ENCODE measurements at places on chromosomes 3 and 15.

GRCh38 chr3:197828-198491, 1.4 kb downstream of the CHL1 start:
- DNase-seq: no peak

DNA sequence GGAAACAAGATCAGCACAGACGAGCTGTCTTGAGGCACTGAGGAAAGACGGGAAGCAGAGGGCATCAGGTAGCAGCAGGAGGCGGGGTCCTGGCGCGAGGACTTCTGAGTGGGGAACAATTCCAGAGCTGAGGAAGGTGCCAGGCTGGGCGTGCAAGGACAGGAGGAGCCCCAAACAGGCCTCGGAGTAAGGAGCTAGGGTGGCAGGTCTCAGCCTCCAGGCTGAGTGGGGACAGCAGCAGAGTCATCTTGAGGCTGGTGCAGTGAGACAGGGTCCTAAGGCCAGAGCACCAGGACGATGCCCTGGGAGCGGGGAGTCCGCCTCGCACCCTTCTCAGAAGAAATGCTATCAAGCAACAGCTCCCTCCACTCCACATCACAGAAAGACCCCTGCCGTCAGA, 78.4 kb downstream of the PCSK6 start:
- DNase-seq: no peak

GRCh38 chr3:44098656-44099415, 142.8 kb upstream of the TOPAZ1 start:
- no peak for DNase-seq

DNA sequence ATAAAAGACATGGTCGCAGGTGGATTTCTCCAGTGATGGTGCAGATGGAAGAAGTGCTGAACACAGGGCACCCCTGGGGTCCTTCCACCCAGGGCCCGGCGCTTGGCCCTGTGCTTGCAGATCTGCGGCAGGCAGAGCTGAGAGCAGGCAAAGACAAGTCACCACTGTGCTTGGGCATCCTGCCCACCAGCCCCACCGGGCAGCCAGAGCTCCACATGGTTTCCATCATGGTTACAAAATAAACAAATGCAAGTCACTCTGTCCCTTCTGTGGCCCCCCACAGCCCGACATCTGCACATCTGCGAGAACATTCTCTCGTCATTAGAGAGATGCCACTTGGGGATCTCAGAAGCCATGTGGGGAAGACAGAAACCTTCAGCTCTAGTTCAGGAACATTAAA, 37.6 kb upstream of the SFMBT1 start:
- DNase-seq: no peak

- no peak for DNase-seq
Measured at GRCh38 chr3:99933971-99934750, 116.5 kb downstream of the CMSS1 start.

GRCh38 chr15:34714476-34715121, 40.2 kb downstream of the GJD2 start:
- no peak for DNase-seq

DNA sequence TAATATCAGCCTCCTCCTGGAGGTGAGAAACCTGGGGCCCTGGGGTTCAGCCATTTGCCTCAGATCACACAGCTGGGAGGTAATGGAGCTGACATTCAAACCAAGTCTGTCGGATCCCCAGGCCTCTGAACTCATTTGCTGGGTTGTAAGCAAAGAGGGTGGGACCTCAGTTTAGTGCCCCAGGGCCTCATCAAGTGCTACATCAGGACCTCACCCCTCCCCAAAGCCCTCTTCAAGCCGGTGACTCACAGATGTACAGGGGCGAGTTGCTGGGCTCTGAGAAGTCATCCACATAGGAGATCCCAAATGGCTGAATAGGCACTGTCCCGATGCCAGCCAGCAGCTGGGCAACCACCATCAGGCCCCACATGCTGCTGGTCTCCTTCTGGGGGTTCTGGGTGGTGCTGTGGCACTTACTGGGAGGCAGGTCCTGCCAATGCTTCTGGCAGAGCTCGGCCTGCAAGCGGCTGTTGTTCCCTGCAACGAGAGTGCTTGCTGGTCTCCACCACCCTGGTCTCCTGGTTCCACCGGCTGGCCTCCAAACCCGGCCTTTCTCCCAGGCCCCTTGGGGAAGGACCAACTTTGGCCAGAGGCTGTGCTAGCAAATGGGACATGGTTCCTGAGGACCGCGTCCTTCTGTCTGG, 59.2 kb upstream of the RAB6B start:
- no peak for DNase-seq

GRCh38 chr15:92807971-92808571, 92.1 kb upstream of the CHD2 start:
- peak; percentile 82 for DNase-seq

DNA sequence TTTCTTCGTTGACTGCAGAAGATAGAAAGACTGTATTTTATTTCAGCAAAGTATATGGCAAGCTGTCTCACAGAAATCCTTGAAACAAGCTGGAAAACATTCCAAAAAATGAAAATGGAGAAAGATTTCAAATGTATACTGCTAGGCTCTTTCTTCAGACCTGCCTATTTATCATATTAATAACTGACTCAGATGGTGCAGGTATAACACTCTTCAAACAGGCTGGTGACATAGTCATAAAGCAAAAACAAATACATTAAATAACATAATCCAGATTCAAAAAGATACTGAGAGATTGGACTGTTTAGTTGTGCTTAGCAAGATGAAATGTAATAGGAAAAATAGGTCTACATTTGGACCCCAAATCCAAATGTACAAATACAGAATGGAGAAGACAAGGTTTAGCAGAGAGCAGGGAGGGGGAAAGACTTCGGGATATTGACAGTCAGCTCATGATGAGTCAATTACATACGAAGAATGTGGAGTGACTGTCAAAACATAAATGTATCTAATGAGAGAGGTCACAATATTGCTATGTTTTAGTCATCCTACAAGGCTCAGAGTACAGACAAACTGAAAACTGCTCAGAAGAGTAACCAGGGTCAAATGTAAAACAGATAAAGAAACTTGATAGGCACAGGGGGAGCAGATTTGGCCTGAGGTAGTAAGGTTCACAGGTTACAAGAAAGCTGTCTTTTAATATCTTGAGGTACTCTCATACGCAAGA, 88.7 kb downstream of the DMXL2 start:
- no peak for DNase-seq

DNA sequence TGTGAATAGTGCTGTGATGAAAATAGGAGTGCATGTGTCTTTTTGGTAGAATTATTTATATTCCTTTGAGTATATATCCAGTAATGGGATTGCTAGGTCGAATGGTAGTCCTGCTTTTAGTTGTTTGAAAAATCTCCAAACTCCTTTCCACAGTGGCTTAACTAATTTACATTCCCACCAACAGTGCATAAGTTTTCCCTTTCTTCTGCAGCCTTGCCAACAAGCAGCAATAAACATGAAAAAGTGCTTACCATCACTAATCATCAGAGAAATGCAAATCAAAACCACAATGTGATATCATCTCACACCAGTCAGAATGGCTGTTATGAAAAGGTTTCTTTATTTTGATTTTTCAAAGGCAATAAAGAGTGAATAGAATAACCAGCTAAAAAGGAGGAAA, 1105.9 kb downstream of the NAALADL2 start:
- no peak for DNase-seq

- peak; percentile 51 for DNase-seq
Measured at GRCh38 chr3:108183181-108183580, 39.0 kb downstream of the IFT57 start.

DNA sequence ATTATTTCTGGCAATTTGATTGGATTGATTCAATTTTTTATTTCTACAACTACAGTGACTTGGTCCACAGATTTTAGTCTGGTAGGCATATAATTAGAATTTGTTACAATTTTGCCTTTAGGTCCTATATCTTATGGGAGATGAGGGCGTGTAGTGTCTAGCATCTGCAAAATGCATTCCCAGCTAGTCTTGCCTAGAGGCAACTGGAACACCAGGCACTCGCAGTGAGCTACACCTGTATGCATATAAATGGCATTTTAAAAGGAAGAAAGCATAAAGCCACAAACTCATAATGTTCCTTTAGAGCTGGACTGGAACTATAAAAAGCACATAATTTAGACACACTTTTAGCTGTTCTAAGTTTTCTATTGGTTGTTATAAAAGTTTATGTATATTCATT, 17.9 kb upstream of the SPPL2A start:
- DNase-seq: no peak

DNA sequence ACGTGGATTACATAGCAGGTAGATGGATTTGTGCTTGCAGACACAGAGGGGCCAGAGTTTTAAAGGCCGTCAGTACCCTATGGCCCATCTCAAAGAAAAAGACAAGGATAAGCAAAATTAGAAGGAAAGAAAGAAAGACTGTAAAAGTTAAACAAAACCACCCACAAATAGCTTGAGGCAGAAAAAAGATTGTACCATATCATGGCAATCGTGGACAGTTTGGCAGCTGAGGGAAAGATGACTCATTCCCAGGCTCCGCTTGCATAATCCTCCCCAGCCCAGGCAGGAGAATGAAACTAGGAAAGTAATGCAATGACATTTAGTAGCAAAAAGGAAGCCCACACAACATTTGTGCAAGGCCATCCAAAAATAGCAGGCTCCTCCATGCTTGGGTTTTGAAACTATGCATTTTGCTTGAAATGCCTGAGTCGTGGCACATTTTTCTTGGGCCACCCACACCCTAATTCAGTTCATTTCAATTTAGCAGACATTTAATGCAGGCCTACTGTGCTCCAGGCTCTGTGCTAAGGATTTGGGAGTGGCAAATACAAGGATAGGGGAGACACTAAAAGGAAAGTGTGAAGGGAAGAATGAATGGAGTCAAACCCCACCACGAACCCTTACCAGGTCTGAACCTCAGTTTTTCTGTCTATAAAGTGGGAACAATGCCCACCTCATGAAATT, 40.9 kb upstream of the SMAD3 start:
- DNase-seq: peak; percentile 96

DNA sequence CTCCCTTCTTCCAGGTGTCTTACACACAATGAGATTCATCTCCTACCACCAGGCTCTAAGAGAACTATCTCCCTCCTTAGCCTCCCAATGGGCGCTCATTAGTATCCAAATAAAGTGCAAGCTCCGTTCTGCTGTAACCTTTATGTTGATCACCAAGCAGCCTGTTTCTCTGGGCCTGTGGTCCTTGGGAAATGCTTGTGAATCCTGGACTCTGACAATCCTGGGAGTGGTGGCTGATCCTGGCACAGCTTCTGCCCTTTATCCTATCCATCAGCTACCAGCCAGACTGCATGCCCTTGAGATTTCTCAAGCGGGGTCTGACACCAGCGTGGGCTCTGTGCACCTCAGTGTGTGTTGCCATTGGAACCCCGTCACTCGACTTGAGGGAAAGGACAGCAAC, 26.1 kb upstream of the USP3 start:
- DNase-seq: no peak

- no peak for DNase-seq
Measured at GRCh38 chr15:72872066-72872845, 88.7 kb upstream of the ADPGK start.

- DNase-seq: no peak
Measured at GRCh38 chr15:64586259-64586870, 126.0 kb downstream of the ZNF609 start.

DNA sequence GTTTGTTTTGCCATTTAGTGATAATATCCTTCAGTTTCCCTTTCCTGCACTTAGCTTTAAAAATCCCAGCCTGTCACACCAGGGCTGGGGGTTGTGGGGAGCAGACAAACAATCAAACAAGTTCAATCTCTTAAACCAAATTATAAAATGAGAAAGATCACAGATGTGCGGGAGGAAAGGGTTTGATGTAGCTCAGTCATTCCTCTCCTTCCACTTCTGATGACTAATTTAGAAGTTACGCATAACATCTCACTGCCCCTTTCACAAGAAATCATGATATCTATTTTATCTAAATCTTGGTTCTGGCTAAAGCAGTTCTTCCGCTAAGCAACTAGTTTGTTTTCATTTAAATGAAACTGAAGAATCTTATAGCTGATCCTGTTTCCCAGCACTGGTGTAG, 34.1 kb upstream of the ATG7 start:
- DNase-seq: no peak

GRCh38 chr3:9308298-9308990, 54.4 kb upstream of the THUMPD3 start:
- no peak for DNase-seq

- peak; percentile 86 for DNase-seq
Measured at GRCh38 chr15:48966595-48967301, 3.0 kb upstream of the SHC4 start.

GRCh38 chr15:44222478-44222877, 27.4 kb upstream of the FRMD5 start:
- DNase-seq: no peak

- no peak for DNase-seq
Measured at GRCh38 chr3:36097209-36097608, 283.1 kb upstream of the STAC start.

DNA sequence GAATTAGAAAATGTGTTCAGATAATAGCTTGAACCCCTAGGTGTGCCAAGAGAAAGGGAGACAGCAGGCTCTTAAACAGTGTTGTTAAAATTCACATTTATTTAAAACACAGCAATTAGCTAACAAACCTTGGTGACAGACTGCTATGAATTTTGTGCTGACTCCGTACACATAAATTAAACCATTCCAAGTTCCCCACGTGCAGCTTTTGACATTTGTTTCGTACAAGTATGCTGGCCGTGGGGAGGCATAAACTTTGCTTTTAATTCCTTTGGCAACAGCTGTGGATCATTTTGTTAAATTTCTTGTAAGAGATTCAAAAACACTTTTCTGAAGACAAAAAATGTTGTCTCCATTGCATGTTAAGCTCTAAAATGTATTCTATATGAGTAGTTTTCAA, 465.3 kb downstream of the FGF12 start:
- DNase-seq: no peak

DNA sequence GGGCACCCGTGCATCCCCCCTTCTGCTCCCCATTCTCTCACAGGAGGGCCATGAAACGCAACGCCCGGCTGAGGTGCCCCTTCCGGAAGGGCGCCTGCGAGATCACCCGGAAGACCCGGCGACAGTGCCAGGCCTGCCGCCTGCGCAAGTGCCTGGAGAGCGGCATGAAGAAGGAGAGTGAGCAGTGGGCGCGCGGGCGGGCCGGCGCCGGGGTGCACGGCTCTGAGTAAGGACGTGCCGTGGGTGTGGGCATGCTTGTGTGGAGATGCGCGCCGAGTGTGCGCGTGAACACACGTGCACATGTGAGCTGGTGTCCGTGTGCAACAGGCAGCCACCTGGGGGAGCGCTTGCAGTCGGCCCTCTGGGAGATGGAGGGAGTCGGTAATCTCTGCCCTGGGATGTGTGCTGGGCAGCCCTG, 28.1 kb downstream of the NR1I2 start:
- no peak for DNase-seq

- DNase-seq: peak; percentile 13
Measured at GRCh38 chr3:14861031-14861430, 42.3 kb downstream of the FGD5 start.

GRCh38 chr3:181484026-181484425, 227.7 kb upstream of the SOX2 start:
- DNase-seq: no peak

- peak; percentile 19 for DNase-seq
Measured at GRCh38 chr3:45881078-45882022, 5.0 kb upstream of the CCR9 start.

DNA sequence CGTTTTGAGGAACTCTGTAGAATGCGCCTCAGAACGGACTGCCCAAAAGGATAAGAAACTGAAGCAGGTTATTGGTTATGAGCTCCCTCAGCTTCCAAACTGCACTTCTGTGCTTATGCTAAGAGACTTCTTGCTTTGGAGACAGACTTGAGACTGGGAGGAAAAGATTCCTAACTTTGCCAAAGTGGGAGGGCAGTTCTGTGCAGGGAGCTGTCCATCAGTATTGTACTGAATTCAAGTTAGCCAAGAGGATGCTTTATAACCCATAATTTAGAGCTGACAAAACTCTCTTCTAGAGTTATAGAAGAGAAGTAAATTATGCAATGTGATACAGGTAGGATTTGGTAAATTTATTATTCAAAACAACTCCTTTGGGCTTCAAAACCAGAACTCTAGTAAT, 519.8 kb upstream of the GBE1 start:
- no peak for DNase-seq
